Bone marrow (tissue), 2 donors: ENCODE measurements at places on chromosomes 12 and 14.

DNA sequence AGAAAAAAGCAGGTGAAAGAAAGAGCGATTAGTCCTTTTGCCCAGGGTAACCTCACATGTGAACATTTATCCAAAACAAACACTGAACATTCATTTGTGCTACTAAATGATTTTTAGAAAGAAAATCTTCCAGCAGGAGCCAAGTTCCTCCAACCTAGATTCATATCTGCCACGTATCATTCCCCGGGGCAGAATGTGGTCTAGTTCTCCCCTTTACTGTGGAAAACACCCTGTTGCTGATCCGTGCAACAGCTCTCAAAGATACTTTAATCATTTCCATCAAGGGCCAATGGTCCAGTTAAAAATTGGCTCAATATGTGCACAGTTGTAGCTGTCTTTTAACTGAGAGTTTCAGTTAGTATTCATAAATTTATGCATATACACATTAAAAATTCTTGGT, 479.1 kb downstream of the ATP23 start:
- no peak for DNase-seq

DNA sequence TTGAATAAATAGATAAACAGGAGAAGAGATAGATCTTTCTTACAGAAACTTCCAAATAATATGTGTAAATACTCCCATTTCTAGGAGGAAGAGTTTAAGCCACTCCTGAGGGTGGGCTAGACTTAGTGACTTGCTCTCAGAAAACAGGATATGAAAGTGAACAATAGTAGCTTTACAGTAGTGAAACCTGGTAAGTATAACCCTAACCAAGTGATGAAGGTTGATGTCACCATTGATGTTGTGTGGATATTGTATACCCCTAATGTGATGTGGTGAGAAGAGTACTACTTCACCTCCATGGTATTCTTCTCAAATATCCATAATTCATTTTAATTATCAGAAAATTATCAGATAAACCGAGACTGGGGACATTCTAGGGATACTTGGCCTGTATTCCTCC, 20.9 kb downstream of the AKAP6 start:
- DNase-seq = no peak

GRCh38 chr12:110256780-110257431, 24.1 kb upstream of the ATP2A2 start:
- DNase-seq = peak; percentile 15

DNA sequence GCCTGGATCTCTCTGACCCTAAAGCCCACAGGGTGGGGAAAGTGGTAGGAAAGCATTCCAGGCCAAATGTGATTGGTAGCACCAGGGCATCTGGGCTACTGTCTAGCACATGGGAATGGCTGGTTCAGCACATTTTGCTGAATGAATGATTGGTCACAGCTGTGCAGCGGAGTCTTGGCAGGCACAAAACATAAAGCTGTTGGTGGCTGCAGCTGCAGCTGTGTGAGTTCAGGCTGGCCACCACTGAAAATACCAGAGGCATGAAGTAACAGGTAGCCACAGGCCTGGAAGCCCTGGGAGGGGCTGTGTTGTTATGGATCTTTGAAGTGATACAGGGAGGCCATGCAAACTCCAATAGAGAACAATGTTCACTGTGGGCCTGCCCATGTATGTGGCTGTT, 72.7 kb downstream of the MYRFL start:
- no peak for DNase-seq

- no peak for DNase-seq
Observed at GRCh38 chr12:53728206-53728605, 954 bp upstream of the CALCOCO1 start.

- no peak for DNase-seq
Observed at GRCh38 chr12:14979468-14979867, 6.6 kb downstream of the PDE6H start.

GRCh38 chr12:87270919-87271318, 758.3 kb downstream of the C12orf50 start:
- no peak for DNase-seq

- DNase-seq = no peak
Observed at GRCh38 chr14:30994681-30995620, 30.5 kb upstream of the AP4S1 start.

- DNase-seq = no peak
Observed at GRCh38 chr12:84641940-84642545, 270.6 kb downstream of the SLC6A15 start.

- DNase-seq = no peak
Observed at GRCh38 chr12:106288494-106289195, 13.9 kb upstream of the TCP11L2 start.

- no peak for DNase-seq
Observed at GRCh38 chr12:40691913-40692764, at the start of gene CNTN1. CNTN1 (plus strand) TSS chr12:40692439.

DNA sequence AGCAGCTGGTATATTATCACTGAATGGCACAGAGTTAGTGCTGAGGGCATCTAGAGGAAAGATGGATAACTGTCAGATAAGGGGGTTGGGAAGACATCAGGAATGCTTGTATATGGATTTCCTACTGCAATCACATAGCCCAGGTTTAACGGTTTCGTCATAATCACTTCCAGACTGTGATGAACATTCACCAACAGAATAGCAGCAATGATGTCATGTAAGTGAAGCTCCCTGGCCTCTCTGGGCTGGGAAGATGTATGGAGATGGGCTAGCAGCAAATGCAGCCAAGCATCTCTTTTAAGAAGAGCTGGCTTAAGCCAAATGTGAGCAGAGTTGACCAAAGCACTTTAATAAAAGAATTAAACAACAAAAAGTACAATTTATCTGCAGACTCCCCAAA, 714.6 kb downstream of the GALC start:
- no peak for DNase-seq

- no peak for DNase-seq
Observed at GRCh38 chr12:68521848-68522502, 88.7 kb upstream of the RAP1B start.

DNA sequence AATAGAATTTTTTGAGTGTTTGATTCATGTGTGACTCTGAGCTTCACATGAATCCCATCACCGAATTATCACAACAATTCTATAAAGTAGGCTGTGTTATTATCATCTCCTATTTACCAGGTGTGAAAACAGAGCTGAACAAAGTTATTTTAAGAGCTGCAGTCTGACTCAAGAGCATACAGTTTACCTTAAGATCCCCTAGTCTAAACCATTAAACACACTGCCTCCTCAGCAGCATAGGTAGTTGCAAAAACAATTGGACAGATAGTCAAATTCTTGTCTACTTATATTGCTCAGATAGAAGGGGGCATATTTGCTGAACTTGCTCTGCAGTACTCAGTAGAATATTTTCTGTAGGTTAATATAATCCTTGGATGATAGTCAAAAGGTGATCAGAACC, 219.8 kb upstream of the ATP2B1 start:
- no peak for DNase-seq

DNA sequence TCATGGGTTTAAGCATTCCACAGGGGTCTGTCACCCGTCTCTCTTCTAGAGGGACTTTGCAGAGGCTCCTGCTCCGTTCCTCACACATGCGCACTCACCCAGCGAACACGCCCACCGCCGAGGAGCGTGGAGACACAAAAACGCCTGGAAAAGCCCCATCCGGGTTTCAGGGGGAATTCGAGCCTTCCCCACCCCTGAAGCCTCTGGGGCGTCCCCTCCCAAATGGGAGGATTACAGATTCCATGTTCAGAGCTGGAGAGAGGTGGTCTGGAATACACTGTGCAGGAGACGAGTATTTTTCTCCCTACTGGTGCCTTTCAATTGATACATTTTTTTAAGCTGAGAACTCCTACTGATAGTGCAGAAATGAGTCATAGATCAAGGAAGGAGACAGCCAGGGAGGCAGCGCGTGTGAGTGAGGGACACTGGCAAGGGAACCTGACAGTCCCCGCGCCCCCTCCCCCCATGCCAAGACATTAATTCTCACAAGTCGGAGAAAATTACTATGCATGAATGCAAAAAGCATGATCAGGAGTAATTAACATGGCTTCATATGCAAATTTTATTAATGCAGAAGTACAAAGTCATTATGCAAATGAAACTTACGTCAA, 36.9 kb downstream of the BCL11B start:
- DNase-seq = no peak

- no peak for DNase-seq
Observed at GRCh38 chr12:96441816-96442215, 41.6 kb upstream of the CDK17 start.

DNA sequence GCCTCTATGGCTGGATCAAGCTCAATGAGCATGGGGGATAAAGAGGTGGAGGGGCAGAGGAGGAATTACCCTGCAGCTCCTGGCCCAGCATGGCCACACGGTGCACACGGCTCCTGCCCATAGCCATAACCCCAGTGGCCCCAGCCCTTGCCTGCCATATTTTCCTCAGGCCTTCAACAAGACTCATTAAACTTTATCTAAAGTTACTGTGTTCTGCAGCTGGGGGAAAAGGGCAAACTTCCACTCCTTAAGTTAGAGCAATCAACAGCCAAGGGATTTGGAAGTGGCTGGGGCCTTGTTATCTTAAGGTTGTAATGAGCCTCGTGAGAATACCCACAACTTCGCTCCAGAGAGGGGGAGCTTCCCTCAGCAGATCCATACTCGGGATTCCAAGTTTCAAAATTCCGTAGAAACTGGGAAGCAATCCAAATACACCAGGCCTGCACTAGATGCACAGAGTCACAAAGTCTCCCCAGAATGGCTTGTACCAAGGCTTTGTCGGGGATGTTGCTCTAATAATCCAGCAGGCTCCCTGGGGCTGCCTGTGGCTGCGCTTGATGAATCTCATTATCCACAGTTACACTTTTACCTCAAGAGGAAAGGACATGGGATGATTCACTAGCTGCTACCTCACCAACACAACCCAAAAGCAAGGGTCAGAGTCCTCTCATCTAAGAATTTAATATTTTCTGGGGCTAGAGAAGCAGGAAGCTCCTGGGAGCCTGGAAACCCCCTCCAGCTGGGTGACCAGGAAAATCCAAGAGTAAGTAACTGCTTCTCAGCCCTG, 13.0 kb upstream of the OR6J1 start:
- DNase-seq = no peak

DNA sequence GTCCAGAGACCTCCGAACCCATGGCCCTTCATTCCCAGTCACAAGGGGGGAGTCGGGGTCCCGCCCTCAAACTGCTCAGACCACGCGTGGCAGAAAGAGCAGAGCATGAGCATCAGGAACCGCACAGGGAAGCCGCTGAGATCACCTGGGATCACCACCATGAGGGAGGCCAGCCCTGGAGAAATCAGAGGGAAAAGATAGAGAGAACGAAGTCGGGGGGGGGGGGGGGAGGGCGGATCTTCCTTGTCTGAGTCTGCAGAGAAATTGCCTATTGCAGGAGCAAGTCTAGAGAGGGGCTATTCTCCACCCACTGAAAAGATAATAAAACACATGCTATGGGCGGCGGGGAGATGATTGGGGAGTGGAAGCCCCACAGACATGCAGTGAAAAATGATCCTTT, 884 bp upstream of the TMEM132C start:
- DNase-seq = no peak

DNA sequence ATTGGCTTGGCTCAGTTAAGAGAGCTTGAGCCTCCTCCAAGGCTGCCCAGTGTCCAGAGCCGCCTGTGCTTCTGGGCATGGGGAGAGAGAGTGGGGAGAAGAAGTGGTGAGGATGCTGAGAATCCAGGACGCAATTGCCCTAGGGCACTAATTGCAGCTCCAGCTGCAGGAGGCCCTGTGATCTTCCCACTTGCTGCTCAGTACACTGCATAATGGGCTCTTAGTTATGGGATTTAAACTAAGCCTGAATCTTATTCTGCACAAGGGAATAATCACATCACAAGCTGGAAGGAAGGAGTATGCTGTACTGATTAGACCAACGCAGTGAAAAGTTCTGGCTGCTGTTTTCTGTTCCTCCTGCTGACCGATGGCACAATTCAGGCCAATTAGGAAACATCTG, 101.0 kb upstream of the PRMT8 start:
- DNase-seq = no peak

DNA sequence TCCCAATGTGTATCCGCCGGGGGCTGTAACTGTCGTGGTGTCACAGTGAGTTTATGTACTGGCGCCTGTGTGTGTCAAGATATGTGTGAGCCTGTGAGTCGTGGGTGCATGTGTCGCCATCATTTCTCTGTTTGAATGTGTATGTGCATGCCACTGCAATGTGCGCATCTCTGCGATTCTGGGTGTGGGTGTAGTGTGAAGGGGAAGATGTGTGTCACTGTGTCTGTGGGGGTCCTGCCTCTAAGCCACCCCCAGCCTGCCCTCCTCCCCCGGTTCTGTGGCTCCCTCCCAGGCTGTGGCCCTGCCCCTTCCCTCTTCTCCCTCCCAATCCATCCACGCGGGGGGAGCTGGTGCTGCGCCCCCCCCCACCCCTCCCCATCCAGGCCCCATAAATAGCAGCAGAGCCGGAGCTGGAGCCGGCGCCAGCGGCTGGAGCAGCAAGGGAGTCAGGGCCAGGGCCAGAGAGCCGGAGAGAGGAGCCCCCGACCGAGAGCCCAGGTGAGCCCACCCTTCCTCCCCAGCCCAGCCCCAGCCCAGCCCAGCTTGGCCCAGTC, at the start of gene CPNE6:
TSS of gene CPNE6 (plus strand) at position 419 of the 554 bp plus-strand sequence. CDS start 1,375 bp downstream, outside the sequence.
- no peak for DNase-seq

DNA sequence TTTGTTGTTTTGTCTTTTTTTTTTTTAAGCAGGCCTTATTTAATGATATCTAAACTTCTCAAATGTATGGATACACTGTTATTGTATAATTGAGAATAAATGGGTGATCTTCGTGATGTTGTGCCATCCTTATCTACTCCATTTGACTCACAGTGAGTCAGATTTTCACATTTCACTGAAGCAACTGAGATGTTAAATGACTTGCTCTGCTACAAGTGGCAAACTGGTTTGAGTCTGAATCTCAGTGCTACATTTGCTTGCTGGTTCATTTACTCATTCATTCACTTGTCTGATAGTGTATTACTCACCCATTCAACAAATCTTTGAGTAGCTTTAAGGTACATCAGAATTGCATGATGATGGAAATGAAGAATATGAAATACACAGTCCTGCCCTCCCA, 2.6 kb downstream of the KIAA0586 start:
- DNase-seq = no peak

DNA sequence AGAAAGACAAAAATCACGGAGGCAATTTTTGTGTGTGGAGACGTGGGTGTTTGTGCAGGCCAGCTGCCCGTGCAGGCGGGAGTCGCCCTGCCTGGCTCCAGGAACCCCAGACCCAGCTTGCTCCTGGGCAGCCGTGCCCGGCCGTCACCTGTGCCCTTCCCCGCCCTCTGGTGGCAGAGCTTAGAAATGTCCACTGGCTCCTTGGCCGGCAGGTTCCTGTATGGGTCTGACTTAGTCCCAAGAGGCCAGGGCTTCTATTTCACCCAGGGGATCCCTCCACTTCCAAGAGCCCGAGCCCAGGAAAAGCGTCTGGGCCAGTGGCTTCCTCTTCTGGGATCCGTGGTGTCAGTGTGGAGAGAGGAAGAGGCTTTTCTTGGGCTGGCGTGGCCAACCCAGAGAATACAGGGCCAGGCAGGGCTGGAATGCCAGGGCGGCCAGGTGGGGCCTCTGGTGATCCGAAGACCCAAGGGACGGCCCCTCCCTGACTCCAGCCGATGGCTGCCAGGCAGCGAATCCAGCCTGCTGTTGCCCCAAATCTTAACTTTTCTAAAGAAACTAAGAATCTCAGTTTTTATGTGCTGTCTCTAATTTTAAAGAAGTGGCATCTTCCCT, 120.9 kb downstream of the TMEM132C start:
- no peak for DNase-seq

- no peak for DNase-seq
Observed at GRCh38 chr12:42760550-42760949, 171.0 kb upstream of the PRICKLE1 start.
